ENCODE measurements at places on chromosomes 3 and 15.

GRCh38 chr3:23659840-23660430 lies 145.8 kb upstream of the UBE2E1 start:
- no peak for DNase-seq

DNA sequence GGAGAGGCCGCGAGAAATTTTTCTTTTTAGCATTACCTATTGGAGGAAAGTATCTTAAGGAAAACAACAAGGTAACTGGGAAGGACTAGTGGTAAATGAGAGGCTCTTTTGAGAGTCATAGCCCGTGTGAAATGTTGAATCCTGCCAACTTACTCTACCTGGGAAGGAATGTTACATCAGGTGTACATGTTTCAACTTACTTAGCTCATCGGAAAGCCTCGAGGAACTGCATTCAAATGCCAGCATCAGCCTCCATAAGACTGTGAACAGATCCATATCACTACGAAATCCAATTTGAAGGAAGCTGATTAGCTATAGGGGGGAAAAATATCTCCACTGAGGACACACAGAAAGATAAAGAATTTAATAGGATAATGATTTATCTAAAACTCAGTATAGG lies 72.3 kb upstream of the PDZRN3 start:
- no peak for DNase-seq

GRCh38 chr15:55937040-55937439 lies 56.4 kb downstream of the NEDD4 start:
- no peak for DNase-seq

GRCh38 chr3:146156666-146157314 lies 4.2 kb downstream of the PLOD2 start:
- no peak for DNase-seq

GRCh38 chr3:37224879-37225278 lies 50.5 kb upstream of the LRRFIP2 start:
- DNase-seq, result no peak

DNA sequence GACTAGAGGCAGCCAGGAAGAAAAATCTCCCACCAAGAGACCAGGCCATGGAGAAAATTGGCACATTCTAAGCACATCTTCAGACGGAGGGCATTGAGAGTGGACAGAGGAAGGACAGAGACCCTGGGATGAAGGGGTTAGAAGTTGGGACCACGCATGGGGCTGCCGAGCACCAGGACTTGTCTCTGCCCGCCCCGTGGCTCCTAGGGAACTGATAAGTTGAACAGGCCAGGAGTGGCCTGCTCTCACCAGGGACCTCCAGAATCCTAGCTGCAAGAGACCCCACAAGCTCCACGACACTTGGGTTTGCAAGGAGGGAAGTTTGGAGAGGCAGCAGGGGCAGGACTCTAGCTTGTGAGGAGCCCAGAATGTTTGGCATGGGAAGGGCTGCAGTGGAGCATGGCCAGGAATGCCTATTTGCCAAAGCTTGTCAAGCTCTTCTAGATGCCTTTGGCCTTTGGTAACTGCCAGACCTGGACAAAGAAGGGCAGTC lies 355.1 kb downstream of the NSUN3 start:
- DNase-seq, result no peak

GRCh38 chr3:184604615-184605290 lies 43.2 kb downstream of the EPHB3 start:
- DNase-seq, result no peak

DNA sequence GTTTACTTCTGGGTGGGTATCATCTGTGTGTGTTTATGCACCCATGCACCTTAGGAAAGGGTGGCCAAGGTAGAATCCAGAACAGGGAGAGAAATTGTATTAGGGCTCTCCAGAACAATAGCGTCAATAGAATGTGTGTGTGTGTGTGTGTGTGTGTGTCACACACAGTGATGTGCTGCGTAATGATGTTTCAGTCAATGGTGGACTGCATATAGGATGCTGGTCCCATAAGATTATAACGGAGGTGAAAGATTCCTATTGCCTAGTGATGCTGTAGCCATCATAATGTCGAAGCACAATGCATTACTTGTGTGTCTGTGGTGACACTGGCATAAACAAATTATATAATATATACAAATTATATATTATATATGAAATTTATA lies 69.3 kb upstream of the PRR23C start:
- DNase-seq, result no peak

GRCh38 chr3:195240171-195240701 lies 30.7 kb downstream of the XXYLT1 start:
- no peak for DNase-seq

DNA sequence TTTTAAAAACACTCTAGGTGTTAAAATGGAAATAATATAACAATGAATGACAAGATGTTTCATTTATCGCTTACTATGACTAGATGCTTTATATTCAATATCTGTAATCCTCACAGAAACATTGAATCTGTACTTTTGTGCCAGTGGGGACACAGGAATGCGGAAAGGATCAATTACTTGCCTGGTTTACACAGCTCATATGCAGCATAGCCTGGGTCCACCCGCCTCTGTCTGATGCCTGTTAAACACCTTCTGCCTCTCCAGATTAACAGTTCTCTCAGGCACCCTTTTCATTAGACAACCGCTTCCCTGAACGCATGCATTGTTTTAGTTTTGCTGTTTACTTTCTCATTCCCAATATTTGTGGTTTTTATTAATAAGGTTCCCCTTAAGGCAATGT lies 12.9 kb upstream of the KCNAB1 start:
- peak; percentile 23 for DNase-seq

DNA sequence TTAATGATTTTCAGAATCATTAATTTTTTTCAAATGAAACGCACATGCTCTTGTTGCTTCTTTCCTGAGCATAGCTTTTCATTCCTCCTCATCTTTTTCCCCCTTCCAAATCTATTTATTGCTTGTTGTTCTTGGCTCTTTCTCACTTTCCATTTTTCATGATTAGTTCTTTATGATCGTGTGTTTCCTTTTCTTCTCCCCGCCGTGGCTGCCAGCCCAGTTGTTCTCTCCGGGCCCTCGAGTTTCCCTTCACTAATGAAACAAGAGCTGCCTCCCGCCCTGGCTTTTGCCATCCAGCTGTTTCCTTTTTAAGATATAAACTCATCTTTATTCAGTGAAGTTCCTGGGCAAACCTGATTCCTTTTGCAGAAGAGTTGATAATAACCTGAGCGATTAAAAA lies 170.2 kb upstream of the NR2F2 start:
- DNase-seq, result no peak

DNA sequence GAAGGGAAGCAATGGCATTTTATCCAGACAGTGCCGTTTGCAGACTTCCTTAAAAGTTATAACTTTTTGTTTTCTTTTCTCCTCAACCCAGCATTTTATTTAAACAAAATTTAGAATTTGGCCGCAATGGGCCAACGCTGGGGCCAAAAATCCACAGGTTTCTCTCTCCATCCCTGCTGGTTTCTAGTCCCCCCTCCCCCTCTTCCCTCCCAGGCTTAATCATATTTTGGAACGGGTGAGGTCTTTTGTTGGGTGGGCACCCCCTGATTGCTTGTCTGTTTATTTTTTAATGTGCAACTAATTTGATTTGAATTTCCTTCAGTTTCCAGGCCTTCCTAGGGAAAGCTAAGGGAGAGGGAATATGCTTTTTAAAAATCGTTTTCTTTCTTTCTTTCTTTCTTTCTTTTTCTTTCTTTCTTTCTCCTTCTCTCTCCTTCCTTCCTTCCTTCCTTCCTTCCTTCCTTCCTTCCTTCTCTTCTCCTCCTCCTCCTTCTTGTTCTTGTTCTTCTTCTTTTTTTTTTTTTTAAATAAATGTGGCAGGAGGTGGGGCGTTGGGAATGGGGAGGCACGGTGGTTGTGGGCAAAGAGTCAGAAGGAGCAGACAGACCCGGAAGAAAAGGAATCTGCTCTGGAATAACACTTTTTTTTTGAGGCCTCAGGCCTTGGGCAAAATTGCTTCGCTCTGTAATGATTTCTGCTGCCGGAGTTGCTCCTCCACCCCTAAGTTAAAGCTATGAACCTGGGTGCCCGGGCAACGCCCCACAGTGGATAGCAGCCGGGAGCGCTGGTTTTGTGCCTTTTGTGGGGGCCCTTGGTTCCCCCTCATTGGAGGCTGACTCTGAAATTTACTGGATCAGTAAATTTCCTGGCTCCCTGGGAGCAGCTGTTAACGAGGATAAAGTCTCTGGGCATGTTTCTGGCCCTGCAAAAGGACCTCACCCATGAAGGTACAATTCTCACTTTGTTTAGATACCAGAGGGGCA lies 1.9 kb downstream of the FNDC3B start:
- DNase-seq, result no peak

DNA sequence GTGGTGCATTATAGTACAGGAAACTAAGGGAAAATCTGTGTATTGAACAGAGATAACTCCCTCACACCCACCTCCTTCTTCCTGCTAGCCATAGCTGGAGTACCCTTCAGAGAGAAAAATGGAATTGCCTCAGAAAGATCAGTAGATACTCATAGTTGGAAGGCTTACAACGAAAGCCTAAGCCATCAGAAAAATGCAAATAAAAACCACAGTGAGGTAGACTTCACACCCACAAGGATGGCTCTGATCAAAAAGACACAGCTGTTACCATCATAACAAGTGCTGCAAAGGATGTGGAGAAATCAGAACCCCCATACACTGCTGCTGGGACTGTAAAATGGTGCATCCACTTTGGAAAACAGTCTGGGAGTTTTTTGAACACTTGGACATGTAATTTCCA lies 7.4 kb upstream of the DLG1 start:
- no peak for DNase-seq

GRCh38 chr15:78682004-78682651 lies 41.1 kb upstream of the CHRNB4 start:
- no peak for DNase-seq

- DNase-seq, result no peak
These were observed 402.0 kb upstream of the TBL1XR1 start for GRCh38 chr3:177599326-177599725.

- no peak for DNase-seq
These were observed 1033.9 kb downstream of the FHIT start for GRCh38 chr3:60217156-60217911.

DNA sequence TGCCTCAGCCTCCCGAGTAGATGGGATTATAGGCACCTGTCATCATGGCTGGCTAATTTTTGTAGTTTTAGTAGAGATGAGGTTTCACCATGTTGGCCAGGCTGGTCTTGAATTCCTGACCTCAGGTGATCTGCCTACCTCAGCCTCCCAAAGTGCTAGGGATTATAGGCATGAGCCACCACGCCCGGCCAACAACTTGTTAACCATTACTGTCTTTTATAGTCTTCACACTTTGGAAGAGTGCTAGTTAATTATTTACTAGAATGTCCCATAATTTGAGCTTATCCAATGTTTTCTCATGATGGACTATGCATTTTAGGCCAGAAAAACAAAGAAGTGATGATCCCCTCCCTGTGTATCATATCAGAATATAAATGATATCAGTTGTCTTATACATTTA lies 288.6 kb upstream of the CBLB start:
- no peak for DNase-seq

DNA sequence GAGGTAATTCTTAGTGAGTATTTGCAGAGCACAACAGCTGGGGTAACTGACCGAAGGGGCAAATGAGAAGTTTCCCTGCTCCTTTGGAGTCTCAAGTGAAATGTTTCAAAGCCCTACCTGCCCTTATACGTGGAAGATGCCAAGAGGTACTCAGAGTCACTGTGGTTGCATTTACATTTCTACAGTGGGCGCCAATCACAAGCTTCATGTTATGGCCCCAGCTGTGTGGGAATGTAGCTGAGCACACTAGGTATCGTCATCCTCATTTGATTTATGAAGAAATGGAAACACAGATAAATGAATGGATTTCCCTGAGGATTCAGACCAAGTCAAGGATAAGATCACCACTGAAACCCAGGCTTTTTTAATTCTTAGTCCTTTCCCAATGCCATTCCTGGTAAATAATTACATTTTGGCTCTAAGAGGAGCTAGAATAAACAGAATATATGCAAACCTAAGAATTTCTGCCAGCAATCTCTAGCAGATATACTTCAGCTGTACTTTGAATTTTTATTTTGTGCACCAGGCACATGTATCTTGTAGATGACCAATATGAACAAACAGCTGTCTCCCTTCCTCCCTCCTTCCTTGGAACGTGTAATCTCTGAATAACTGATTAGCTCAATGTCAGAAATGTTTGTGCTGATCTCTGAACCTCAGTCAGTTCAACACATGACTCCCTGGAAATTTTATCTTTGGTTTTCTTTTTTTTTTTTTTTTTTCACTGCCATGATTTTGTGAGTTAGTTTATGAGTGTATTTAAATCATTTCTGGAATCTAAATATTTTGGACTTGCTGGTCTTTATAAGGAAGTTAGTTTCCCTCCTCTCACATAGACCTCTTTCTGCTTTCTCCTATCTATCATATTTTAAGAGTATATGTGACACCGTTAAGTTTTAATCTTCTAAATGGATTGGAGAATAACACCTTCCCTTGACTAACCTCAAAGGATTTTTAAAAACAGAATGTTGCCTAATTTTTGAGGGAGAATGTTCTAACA lies 69.2 kb downstream of the MAP2K5 start:
- no peak for DNase-seq

- no peak for DNase-seq
These were observed 140.6 kb upstream of the SLITRK3 start for GRCh38 chr3:165336786-165337185.

GRCh38 chr3:177694316-177694715 lies 497.0 kb upstream of the TBL1XR1 start:
- DNase-seq, result no peak

DNA sequence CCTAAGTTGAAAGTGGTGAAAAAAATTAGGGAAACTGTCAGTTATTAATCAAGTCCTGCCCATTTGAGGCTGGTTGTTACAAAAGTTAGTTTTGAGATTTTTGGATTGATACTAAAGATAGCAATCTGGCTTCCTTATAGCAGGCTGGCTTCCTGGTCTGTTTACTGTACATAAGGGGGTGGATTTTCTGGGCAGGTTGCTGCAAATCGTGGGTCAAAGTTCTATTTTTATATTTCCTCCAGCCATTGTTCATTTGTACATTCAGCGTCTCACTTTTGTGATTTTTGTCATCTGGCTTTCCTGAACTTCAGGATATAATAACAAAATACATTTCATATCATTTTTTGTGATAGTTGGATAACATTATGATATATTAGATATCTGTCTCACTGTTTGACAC lies 49.5 kb downstream of the CLDN1 start:
- no peak for DNase-seq

- DNase-seq, result no peak
These were observed 771.1 kb downstream of the NR2F2 start for GRCh38 chr15:97101572-97101971.

- no peak for DNase-seq
These were observed 14.9 kb downstream of the TGM5 start for GRCh38 chr15:43251871-43252250.

DNA sequence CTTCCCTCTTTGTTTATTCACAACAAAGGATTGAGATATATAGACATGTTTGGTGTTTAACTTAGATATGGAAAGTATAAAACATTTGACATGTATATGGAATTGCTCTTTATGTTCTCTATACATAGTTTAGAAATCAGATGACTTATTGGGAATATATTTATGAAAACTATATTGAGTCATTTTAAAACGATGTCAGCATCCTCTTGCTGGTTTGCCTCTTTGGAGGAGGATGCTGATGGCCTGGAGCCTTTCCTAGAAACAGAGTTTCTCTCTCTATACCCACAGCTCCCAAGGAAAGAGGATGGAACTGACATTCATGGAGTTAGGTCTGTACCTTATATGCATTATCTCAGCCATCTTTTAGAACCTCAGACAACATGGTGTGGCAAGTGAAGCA lies 40.3 kb downstream of the ZBTB38 start:
- no peak for DNase-seq

Measured in mucosa of gallbladder (tissue), 1 donor.